ENCODE measurements at places on chromosomes 7 and 10.

DNA sequence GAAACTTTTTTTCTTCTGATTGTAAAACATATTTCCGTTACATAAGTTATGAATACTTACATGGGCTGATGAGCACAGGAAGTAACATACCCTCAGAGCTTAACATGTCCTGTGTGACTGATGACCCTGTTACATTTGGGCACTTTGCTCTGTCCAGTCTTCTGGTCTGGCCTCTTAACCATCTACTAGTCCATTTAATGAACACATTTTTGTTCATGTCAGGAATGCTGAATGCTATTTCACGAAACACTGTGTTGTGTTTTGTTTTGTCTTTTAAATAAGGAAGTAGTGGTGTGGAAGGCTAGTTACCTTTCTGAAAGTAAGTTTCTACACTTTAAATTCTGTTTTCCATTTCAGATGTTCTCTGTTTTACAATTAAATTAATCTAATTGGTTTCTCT is 77.7 kb downstream of the RBM33 start:
- DNase-seq, result no peak

DNA sequence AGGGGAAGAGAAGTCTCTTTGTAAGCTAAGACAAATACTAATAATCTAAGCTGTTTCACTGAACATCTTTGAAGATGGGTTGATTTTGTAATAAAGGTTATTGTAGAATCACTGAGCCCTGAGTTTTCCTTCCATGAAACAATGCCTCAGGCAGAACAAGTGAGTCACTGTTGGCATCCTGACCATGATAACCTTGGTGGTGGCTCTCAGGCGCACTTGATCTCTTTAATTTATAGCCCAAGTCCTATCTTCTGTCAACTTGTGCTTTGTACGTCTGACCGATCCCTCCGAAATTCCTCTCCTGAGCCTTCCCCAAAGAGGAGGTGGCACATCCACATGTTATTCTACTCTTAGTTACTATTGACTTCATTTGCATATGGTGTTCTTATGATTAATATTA is 812.9 kb downstream of the REEP3 start:
- no peak for DNase-seq

DNA sequence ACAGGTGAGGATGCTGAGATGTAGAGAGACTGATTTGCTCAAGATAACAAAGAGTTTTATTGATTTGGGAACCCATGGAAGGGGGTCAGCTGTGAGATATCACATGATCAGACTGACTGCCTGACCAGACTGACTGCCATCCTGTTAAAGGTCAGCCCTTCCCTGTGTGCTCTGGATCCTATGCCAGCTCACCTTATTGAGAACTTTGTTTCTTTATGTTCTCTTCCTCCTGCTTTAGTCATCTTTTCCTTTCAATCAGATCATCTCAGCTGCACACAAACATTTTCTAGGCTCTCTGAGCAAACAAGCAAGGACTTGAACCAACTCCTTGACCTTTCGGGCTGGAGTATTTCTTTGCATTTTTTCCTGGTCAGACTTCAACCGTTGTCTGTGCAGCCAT is 50.0 kb upstream of the MTPN start:
- DNase-seq, result no peak

GRCh38 chr7:50022451-50022850 is 70.6 kb downstream of the ZPBP start:
- DNase-seq, result no peak

DNA sequence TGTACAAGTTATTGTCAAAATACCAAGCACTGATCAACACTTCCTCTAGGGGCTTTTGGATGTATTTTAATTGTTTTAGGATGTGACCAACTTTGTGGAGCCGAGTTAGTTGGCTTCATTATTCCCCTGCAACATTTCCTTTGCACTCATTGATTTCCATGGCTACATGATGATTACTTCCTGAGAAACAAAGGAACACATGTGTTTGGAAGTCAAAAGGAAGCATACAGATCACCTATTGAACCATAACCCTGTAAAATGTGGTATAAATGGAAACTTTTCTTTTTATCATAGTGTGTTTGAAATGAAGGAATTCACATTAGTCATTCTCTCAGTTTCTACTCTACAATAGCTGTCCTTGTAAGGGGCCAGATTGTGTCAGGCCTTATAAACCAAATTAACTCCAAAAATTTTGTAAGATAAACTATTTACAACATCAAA is 32.2 kb upstream of the EXOC6 start:
- no peak for DNase-seq

- no peak for DNase-seq
Measured at GRCh38 chr10:123485341-123485960, 180.7 kb upstream of the GPR26 start.

- no peak for DNase-seq
Measured at GRCh38 chr7:151551820-151552219, 32.1 kb upstream of the RHEB start.

GRCh38 chr7:73726083-73726466 is 6.6 kb upstream of the STX1A start:
- DNase-seq, result no peak

- DNase-seq, result no peak
Measured at GRCh38 chr10:32068569-32068968, 12.3 kb upstream of the KIF5B start.

DNA sequence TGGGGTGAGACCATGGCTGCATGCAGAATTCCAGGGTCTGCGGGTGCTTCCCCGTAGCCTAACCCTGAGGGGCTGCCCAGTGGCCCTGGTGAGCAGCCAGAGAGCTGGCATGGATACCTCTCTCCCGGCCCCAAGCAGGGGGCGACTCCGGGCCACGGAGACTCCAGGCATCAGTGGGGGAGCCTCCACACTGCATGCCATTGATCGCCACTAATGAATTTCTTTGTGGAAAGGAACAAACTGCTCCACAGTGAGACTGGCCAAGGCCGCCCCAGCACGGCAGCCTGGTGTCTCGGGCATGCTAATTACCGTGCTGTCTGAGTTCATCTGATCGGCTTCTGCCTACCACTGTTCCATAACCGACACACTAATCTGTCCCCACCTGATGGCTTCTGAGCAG is 184.4 kb downstream of the GRID1 start:
- DNase-seq, result no peak

DNA sequence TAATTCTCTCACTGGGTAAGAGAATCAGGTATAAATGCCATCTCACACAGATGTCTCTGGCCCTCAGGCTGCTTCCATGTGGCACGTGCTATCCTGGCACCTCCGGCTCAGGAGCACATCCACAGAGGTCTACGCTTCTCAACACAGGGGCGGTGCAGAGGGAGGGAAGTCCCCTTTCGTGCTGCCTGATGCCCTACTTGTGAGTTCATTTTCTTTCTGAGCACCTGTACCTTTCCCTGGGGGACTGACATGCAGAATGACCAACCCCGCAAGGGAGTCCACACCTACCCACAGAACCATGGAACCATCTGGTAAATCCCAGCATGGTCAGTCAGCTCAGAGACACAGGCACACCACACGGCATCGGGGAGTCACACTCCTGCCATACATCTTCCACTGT is 99.0 kb upstream of the SAMD8 start:
- DNase-seq, result no peak

DNA sequence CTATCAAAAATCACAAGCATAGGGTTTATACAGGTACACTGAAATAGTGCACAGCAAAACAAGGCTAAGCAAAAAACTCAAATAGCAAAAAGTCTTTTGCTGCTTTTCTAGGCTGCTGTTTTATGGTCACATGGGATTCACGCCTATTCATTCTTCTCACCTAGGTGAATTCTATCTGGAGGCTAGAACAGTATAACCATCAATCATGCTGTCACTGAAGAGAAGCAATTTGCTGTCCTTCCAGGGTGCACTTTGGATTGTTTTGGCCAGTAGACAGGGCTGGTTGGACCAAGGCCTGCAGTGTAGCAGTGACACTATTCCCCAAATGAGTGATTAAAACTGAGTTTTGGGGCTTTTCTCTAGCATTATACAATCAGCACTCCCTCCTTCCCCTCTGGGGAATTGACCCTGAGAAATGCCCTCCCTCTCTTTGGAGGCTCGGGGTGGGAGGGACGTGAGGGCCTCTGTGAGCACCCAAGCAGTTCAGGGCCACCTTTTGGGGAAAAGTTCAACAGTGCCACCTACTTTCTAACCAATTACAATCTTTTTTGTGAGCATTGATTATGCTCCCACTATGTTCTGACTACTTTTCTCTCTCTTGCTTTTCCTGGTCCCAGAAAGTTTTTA is 16.2 kb upstream of the SND1 start:
- DNase-seq, result no peak

DNA sequence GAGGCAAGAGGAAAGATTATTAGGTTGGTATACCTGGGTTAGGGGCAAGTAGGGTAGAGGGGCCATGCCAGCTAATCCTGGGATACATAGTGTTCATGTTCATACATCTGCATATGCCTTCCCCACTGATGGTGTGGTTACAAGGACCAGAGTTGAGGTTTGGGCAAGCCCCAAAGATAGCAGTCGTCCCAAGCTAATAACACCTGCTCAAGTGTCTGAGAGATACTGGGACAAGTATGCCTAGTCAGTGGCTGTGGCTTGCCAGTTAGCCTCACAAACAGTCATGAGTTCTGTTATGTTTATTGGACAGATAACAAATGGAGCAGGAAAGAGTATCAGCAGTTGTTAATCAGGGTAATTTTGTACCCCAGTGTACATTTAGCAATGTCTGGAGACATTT is 139.6 kb downstream of the ADAM22 start:
- no peak for DNase-seq

GRCh38 chr7:47672271-47672791 is 90.4 kb upstream of the TNS3 start:
- no peak for DNase-seq

DNA sequence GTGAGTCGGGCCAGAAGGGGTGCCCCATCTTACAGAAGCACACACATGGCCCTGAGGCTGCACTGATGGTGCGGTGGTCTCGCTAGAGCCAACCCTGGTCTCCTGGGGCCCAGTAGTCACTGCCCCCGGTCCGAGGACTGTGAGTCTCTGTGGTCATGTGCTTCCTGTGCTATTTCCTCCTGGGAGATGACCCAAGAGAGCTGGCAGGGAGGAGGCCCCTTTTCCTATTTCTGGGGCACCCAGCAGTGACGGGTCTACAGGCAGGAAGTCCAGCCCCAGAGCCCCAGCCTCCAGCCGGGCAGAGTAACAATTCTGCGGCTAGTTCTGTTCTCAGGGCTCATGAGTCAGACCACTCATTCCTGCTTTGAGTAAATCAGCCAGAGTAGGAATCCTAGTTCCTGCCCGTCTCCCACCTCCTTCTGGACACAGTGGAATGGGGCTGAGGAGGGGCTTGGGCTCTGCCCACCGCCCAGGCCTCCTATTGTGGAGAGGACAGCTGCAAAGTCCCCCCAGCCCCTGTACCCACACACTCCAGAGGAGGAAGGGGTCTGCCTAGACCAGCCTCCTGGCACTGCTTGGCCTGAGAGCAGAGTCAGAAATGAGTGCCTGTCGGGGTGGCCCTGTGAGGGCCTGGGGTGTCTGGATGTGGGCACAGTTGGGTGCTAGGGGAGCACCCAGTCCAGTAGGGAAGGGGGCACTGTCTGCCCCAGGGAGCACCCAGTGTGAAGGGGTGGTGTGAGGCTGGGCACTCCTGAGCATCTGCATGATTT is 80.5 kb upstream of the PPIF start:
- no peak for DNase-seq

GRCh38 chr10:132537684-132538001 is at the start of gene INPP5A:
INPP5A (plus strand) TSS chr10:132537787; CDS start chr10:132538097, 310 bp downstream.
- DNase-seq, result no peak

- DNase-seq, result peak; percentile 83
Measured at GRCh38 chr10:50561266-50561665, 62.5 kb downstream of the SGMS1 start.

- DNase-seq, result no peak
Measured at GRCh38 chr7:28480595-28480994, 68.3 kb downstream of the CREB5 start.

GRCh38 chr7:119374436-119374835 is 898.5 kb upstream of the KCND2 start:
- no peak for DNase-seq

Measured in NCI-H460 (cell line).